C1 segment of cervical spinal cord (tissue), 14 donors: ENCODE measurements at places on chromosomes 6 and 20.

DNA sequence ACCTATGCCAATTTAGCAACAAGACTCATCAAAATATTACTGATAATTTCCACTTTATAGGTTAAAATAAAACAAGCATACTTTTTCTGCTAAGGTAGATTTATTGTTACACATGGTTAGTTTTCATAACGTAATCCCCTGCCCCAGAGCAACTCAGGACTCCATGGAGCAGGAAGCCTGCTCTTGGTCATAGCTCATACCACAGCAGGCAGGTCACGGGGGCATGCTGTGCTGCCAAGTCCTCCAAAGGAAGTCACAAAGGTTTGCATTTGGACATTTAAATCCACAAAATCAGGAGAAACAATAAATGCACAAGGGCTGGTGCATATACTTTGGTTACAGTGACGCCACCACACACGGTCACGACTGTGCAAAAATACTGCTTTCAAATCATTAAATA lies 12.5 kb downstream of the GZF1 start:
- no peak for DNase-seq

DNA sequence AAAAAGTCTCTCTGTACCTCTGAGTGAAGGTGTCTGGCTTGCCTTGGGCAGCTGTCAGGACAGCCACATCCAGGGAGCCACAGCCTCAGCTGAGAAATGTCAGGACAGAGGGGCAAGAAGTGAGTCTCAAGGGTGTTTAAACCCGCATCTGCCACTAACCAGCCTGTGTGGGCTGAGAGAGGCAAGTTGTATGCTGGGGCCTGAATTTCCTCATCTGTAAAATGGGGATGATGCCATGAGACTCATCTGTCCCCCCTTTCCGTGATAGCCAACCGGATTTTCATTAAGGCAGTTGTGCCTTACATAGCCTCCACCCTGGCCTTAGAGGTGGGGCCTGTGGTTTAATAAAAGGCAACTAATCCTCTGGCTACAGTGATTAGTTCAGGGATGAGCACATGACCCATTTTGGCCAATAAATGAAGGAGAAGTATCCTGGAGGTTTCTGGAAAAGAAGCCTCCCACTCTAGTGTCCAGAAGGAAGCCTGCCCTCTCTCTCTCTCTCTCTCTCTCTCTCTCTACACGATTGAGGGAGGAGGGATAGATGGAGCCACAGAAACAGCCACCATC lies 79.3 kb downstream of the BMP7 start:
- DNase-seq: no peak

- no peak for DNase-seq
Observed at GRCh38 chr6:89736893-89737292, 82.7 kb downstream of the MDN1 start.

- DNase-seq: no peak
Observed at GRCh38 chr6:76453270-76453669, 380.8 kb upstream of the IMPG1 start.
